Stimulated activated CD4-positive, alpha-beta T cell treated with anti-CD3 and anti-CD28 coated beads, Interleukin-1b, Interleukin-23, amount 100 ng/mL, for 48 hours (primary cell): ENCODE measurements at places on chromosomes 12 and 14.

GRCh38 chr12:26196421-26196716 lies 996 bp downstream of the SSPN start:
- DNase-seq = no peak

- DNase-seq = no peak
These were observed 38.3 kb downstream of the ATF7IP start for GRCh38 chr12:14403711-14404196.

GRCh38 chr14:62117751-62118105 lies 355.5 kb downstream of the SNAPC1 start:
- DNase-seq = no peak

- DNase-seq = no peak
These were observed 110.4 kb downstream of the TMTC1 start for GRCh38 chr12:29673346-29673745.

DNA sequence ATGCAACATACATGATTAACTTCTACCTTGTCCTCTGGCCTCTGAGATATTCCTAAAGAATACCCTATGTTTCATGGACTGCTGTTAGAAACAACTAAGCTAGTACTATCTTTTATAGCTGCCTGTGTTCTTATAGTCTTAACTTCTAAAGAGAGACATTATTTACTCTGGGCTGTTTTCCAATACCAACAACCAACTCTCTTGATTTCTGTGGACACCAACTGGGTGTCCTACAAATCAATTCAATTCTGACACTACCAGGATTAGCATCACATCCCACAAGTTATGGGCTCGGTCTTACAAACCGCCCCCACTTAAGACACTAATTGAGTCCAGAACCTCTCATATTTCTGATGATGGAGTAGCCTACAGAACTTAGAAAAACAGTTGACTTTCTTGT lies 8.3 kb downstream of the XPOT start:
- DNase-seq = no peak

DNA sequence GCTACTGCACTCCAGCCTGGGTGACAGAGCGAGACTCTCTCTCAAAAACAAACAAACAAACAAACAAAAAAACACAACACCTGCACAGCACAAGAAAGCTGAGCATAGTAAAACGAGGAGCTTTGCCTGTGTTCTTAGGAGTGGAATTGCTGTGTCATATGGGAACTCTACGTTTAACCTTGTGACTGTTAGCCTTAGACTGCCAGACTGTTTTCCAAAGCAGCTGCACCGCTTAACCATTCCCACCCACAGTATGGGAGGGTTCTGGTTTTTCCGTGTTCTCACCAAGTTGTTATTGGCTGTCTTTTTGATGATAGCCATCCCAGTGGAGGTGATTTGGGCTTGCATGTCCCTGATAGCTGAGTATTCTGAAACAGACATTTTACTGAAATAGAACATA lies 9.2 kb downstream of the WNT5B start:
- no peak for DNase-seq

DNA sequence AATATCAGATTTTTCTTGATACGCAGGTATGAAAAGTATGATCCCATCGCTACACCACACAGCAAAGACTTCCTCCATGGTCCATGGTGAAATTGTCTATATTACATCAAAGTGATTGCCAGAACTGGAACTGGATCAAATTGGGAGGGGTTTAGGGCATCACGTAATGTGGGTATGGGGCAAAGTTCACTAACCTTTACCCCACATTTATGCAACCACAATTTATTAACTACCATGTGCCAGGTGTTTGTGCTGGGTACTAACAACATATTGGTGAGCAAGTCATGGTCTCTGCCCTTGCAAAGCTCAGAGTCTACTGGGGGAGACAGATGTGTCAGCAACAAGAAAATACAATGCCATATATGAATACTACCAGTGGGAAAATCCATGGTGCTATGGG lies 258.9 kb downstream of the SUDS3 start:
- DNase-seq = no peak

DNA sequence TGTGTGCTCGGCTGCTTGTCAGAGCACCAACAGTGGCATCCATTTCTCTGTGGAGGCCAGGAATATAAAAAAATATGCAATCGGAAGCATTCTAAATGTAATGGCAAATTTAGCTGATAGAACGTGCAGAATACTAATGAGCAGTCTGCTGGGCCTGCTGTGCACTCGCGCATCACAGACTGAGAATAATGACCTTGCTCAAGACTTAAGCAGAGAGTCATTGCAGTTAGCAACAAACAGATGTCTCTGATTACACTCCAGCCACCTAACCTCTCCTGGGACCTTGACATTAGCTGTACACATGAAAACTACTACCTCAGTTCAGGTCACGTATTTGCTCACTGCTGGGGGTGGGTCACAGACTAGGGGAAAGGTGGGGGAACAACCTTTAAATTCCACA lies 269.2 kb upstream of the DAAM1 start:
- no peak for DNase-seq

- no peak for DNase-seq
These were observed 36.8 kb downstream of the DEGS2 start for GRCh38 chr14:100122481-100123223.

GRCh38 chr14:64645220-64645892 lies 58.9 kb upstream of the PLEKHG3 start:
- no peak for DNase-seq

- DNase-seq = no peak
These were observed 45.8 kb downstream of the CRADD start for GRCh38 chr12:93722835-93723567.

- no peak for DNase-seq
These were observed 2.5 kb downstream of the FAM222A start for GRCh38 chr12:109716092-109716479.

- DNase-seq = peak; percentile 37
These were observed 7.7 kb downstream of the PPP1R3E start for GRCh38 chr14:23294734-23295561.

GRCh38 chr12:128920468-128920867 lies 67.2 kb downstream of the GLT1D1 start:
- no peak for DNase-seq

GRCh38 chr14:103231376-103232019 lies 102.5 kb upstream of the EIF5 start:
- DNase-seq = no peak

DNA sequence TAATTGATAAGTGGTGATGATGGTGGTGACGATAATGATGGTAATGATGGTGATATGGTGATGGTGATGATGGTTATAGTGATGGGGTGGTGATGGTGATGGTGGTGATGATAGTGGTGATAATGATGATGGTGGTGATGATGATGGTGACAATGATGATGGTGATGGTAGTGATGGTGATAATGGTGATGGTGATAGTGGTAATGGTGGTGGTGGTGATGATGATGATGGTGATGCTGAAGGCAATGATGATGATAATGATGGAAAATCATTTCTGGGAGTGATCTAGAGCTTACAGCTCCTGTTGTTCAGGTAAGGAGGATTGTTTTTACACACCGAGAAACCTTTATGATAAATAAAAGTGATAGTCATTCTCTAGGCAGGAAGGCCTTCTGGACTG lies 33.9 kb downstream of the CCDC63 start:
- DNase-seq = no peak
